Hematopoietic multipotent progenitor cell treated with erythropoietin and hydrocortisone succinate and interleukin-3 and kit ligand, for 6 days (in vitro differentiated cells): ENCODE measurements at places on chromosomes 6 and 20.
A peak's percentile ranks its signal among the peaks of the same experiment; 100 is the strongest.

- DNase-seq: no peak
Measured at GRCh38 chr6:90425161-90425641, 128.6 kb upstream of the BACH2 start.

GRCh38 chr6:80434691-80435350 is 328.4 kb downstream of the BCKDHB start:
- DNase-seq: no peak

DNA sequence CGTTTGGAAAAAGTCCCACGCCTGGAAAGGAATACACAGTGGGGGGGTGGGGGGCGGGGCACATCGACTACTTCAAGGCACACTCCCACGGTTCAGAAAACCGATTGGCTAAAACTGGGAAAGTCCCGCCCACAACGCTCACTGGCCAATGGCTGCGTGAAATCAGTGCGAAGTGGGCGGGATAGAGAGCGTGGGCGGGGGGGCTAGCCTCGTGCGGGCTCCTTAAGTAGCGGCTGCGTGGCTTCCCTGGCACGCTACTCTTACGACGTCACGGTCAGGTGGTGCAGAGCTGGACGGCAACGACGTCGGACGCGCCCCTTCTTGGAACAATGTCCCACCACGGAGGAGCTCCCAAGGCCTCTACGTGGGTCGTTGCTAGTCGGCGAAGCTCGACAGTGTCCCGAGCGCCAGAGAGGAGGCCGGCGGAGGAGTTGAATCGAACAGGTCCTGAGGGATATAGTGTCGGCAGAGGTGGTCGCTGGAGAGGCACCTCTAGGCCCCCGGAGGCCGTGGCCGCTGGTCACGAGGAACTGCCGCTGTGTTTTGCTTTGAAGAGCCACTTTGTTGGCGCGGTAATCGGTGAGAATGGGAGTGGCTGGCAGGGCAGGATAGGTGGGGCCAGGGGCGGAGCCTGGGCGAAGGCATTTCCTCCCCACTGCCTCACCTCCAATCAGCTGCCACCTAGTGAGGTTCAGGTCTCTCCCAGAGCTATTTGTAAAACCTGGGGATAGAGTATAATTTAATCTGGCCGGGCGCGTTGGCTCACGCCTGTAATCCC is at the start of gene DDX43:
Gene DDX43 (plus strand): TSS at position 252 of the 778 bp plus-strand sequence. CDS start 78 bp downstream, at position 330.
- peak; percentile 54 for DNase-seq

DNA sequence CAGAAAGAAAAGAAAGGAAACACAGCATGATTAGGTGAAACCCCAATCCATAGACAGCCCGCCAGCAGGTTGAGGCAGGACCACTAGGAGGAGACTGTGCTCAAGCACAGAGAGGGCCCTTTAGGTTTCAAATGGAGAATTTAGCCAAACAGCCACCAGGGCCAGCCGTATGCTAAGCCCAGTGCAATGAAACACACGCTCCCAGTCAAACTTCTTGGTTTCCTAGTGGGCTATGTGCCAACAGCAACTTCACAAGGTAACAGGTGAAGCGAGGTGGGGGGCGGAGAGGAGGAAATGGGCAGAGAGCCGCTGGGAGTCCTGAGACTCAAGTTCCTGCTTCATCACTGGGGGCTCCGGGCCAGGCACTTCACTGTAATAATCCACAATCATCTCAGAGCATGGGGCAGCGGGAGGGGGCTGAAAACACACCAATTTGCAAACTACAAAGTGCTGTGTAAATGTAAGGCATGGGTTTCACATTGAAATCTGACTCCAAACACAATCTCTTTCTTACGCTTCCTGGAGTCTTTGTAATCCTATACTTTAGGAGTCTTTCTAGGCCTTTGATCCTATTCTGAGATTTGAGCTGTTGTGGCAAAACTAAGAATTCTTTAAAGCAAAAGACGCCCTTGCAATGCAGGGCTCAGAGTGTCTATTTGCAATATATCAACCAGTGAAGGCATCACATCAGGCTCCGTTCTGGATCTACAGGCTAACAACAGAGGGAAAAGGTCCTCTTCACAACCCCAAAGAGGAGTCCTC is 117.3 kb downstream of the OPRM1 start:
- DNase-seq: peak; percentile 68

- peak; percentile 22 for DNase-seq
Measured at GRCh38 chr6:138431256-138432062, 27.4 kb downstream of the HEBP2 start.

DNA sequence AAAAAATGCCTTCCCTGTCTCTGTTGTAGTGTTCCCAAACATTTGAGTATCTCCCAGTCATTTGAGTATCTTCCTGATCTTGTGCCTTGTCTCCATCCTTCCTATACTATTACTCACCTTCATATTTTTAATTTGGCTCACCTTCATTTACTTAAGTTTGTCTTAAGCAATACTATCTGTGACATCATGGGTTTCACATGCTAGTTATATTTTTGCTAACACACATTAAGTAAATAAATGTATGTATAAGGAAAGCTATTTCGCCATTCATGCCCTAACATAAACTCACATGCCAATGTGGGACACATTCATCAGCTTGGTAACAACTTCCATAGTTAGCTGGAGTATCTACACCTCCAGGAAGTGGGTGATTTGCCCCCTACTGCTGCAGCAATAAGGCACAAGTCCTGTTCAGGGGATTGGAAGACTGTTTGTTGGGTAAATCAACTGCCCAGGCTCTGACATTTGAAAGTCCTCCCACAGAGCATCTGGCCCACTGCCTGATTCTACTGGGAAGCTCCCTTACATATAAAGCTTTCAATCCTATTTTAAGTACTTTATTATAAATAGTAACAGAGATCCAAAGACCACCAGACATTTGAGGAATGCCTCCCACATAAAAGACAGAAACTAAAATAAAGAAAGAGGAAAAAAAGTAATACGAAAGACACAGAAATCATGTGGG is 132.3 kb downstream of the ISM1 start:
- no peak for DNase-seq

DNA sequence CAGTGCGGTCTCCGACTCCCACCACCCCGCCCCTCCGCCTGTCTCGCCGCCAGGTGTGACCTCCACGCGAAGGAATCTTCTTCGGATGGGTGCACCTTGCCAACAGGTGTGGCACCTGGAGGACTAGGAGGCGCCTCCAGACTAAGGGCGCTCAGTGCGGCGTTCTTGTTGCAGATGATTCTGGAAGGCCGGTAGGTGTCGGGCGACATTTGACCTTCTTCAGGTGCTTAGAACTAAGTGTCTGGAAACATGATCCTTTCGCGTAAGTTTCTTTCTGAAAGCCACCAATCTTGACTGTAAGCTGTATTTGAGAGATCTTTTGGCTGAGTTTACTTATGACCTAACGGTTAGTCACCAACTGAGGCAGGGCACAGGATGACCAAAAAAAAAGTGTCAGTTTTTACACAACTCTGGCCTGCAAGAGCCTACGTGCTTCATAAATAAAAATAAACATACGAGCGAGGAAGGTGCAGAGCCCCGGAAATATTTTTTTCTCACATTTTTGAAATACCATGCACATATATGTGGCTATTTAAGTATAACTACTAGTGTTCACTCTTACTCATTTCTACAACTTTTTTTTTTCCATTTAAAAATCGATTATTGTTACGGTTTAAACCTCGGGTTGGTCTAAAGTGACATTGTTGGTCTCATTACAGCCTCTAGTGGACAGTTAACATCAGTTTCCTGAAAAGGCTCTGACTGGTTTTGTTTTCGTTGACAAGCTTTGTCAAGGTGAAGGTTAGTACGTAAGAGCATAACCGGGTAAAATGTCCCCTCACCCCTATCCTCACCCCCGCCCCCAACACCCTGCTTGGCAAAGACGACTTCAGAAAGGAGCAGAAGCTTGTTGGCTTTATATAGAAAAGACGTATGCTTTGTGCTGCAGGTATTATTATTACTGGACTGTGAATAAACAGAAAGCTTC is 1.6 kb upstream of the ATXN1 start:
- DNase-seq: peak; percentile 89

GRCh38 chr6:169445227-169445626 is 191.6 kb upstream of the THBS2 start:
- DNase-seq: no peak

DNA sequence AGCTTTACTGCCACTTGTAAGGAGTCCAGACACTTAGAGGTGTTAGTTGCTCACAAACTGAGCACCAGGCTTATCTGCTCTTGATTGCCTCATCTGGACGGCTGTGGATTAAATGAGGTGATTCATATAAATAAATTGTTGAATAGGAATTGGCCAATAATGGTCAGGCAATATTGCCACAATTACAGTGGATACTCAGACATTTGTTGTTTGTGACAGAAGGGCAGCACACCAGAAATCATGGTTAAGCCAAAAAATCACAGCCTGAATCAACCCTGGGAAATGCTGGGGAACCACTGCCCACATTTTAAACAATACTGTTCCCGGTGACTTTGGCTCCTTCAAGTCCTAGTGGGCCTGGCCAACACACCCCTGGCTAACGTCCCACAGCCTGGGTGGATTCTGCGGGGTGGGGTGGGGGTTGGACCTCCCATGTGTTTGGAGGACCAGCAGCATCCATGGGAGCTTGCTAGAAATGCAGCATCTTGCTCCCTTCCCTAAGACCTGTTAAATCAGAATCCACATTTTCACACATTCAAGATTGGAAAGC is 29.5 kb upstream of the SPDEF start:
- no peak for DNase-seq

- no peak for DNase-seq
Measured at GRCh38 chr20:7274870-7275269, 507.4 kb downstream of the BMP2 start.

DNA sequence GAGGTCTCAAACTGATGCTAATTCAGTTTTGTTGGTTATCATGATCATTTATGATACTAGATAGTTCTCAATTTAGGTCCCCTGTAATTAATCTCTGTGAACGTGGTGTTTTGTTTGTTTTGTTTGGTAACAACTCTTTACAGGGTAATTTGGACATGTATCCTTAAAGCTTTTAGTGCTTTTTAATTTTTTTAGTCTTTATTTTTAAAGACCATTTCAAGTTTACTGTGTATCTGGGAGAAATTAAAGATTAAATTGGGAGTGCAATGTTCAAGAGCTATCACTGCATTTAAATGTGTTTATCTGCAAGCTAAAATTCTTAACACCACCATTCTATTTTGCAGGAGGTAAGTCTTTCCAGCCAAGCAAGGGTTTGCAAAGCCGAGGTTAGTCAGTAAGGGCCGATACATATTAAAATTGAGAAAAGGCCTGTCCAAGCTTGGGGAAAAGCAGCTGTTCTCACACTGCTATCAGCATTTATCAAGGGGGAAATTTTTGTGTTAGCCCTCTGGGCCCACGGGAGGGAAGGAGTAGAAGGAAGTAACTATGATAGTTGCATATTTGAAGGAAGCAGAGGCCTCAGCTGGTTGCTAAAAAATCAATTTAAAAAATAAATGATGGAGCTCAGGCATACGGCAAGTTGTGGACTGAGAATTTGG is 59.3 kb upstream of the ZNF217 start:
- DNase-seq: no peak
